Activated CD4-positive, CD25-positive, alpha-beta regulatory T cell (primary cell): ENCODE measurements at places on chromosomes 2 and 18.

DNA sequence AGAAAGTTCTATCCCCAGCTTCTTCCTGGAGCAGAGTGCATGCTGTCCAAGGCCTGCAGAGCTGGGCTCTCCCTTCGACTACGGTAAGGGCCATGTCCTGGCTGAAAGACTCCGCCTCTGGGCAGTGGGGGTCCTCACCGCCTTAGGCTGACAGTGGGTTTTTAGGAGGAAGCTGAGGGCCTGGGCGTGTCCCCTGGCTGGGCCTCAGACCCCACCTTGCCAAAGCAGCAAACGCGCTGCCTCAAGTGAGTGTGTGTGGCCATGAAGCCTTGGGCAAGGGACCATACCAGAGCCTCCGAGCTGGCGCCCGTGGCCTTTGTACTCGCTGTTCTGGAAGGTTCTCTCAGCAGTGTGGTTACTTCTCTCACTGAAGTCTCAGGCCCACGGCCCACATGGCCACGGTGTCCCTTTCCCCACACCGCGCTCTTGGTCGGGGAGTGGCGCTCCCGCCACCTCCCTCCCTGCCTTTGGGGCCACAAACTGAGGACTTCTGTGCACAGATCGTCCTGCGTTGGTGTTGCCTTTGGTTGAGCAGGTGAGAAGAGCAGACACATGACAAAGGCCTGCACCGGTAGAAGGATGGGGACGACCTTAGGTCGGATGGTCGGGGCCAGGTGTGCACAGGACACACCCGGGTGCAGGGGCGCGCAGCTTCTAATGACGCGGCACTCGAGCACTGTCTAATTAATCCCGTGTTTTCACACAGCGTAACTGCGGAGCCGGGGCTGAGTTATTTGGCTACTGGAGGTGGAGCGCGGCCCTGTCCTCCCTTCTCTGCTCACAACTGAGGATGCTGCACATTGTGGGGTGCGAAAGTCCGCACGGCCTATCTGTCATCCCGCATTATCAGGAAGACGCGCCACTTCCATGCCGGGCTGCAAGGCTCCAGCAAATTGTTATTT lies 121.6 kb downstream of the PTGR3 start:
- no peak for DNase-seq

- no peak for DNase-seq
Measured at GRCh38 chr2:64988420-64989125, 626 bp upstream of the SLC1A4 start.

DNA sequence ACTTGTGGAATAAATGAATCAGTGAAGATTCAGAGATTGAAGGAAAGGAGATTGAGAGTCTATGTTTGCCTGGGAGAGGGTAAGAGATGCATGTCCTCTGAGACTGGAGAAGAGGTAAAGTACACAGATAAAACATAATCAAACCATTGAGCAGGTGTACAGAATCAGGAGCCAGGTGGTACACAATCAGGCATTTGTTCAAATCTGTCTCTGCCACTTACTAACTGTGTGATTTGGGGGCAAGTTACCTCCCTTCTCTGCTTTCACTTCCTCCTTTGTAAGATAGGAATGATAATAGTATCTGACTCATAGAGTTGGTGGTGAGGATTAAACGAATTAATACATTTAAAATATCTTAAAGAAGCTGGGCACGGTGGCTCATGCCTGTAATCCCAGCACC lies 94.0 kb downstream of the CDK15 start:
- no peak for DNase-seq

GRCh38 chr18:22778996-22779395 lies 154.1 kb upstream of the RBBP8 start:
- no peak for DNase-seq

GRCh38 chr2:11200651-11201050 lies 45.4 kb downstream of the SLC66A3 start:
- no peak for DNase-seq

GRCh38 chr2:39597314-39597713 lies 68.4 kb upstream of the TMEM178A start:
- DNase-seq: no peak

DNA sequence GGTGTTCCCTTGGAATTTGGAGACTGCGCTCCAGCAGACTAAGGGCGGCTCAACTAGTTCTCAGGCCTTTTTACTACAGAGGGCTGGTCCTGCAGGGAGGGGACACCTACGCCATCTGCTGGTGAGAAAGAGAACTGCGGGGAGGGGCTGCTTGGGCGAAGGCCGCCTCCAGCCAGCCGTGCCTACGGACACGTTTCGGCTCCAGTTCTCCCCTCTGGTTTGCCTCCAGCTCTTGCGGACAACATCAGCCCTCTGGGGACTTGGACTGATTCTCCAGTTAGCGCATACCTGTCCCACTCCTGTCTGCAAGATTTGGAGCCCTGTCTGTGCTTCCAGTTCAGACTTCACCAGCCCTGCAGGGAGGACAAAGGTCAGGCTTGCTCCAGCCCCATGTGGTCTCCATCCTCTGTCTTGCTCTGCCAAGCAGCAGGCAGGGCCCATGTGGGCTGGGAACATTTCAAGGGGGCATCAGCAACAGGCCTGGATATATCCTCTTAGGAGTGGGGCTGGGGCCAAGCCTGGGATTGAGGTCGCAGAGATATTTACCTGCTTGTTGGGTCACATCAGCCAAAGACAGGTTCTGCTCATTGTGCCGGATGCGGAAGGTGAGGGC lies 10.3 kb downstream of the PTPRN start:
- DNase-seq: peak; percentile 90

GRCh38 chr18:46408334-46408987 lies 248.6 kb downstream of the LOXHD1 start:
- no peak for DNase-seq

- no peak for DNase-seq
Measured at GRCh38 chr2:37771600-37772088, 100.2 kb upstream of the CDC42EP3 start.

- DNase-seq: no peak
Measured at GRCh38 chr18:10249801-10250200, 204.6 kb upstream of the APCDD1 start.

DNA sequence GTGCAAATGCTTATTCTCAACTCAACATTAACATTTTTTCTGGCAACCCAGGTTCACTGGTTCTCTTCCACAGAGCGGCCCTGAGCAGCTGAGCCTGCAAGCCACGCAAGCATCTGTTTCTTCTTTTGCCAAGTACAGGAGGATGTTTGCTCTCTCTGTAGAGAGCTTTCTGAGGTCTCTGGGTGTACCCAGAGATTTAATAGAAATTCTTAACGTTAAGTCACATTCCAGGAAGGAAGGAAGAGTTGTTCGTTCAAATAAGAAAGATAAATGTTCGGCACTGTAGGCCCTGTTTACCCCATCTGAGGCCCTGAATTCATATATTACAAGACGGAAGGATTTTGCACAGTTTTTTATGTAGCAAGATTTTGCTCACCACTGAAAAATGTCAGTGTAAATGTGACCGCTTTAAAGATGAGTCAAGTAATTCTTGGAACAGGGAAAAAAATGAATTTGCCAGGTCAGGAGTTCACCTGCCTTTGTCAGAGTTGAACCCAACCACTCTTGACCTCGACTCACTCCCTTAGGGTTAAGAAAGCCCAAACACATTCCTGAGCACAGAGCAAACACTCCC lies 30.1 kb downstream of the KCTD18 start:
- no peak for DNase-seq

DNA sequence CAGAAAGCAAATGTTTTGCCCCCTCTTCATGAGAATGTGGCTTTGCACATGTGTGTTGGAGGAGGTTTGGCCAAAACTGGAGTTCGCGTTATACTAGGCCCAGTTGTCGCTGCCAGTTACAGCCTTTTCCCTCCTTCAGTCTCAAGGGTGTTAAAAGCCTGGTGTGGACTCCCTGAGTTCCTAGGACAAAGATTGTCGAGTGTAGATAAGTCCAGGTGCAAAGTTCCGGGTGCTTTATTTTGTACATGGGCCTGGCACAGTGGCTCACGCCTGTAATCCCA lies 542 bp upstream of the RNF103 start:
- DNase-seq: no peak
